ENCODE measurements at places on chromosomes 11 and 22.

- DNase-seq: peak; percentile 63
Measured at GRCh38 chr11:93895106-93895862, 44.9 kb upstream of the VSTM5 start.

- DNase-seq: peak; percentile 85
Measured at GRCh38 chr11:111977146-111978027, 40.2 kb downstream of the DIXDC1 start.

DNA sequence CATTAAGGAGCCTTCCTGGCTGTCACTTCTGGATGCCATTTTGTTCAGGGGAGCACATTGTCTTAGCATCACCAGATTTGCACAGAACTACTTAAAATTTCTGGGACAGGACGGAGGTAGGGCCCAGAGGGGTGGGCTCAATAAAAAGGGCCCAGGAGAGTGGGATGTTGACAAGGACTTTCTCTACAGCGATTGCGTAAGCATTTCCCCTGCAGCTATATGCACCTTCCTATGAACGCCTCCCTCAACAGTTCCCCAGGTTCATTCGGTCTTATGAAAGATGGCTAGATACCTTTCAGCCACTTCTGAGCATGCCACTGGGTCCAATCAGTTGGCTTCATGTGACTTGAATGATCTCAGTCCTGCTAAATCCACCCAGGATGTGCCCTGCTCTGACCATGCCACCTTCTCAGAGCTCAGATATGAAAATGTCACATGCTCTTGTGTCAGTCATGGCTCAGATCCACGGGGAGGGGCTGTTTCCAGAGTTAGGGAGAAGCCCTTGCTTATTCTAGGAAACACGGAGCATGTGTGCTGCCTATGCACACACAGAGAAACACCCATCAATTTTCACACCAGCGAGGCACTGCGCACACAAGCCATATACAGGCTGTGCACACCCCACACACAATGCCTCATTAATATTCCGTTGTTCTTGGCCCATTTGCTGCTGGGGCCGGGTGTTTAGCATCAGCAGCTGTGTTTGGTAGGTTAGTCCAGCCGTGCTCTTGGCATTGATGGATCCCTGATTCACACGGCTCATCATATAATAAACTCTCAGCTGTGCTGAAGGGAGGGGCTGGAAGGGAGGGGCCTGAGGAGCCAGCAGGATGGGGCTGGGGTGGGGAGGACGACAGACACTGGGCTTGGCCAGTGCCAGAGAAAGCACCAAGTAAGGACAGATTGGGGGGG is 52.5 kb upstream of the NNMT start:
- DNase-seq: no peak

DNA sequence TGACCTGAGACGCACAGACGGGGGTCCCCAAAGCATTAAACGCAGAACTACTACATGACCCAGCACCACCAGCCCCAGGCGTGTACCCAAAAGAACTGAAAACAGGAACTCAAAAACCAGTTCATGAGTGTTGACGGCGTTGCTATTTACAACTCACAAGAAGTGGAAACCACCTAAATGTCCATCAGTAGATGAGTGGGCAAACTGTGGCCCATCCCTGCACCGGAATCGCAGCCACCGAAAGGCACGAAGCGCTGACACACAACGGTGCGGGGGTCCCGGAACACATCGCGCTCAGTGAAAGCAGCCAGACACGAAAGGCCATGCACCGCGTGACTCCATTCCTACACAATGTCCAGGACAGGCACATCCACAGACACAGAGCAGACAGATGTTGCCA is 79.2 kb downstream of the TRMU start:
- no peak for DNase-seq
